ENCODE measurements at places on chromosomes 12 and 14. TPM values are rescaled to one million over a fixed set of nuclear protein-coding genes. Genes with fewer than 3 reads are reported as not detected.

- no peak for DNase-seq
These were observed 11.2 kb downstream of the LGMN start for GRCh38 chr14:92737206-92737605.

GRCh38 chr12:82517808-82518207, 159.5 kb downstream of the METTL25 start:
- DNase-seq, result no peak

Gene CRACR2A
- total RNA-seq, result 12.4 TPM

Gene SYNDIG1L
- total RNA-seq, result not detected

DNA sequence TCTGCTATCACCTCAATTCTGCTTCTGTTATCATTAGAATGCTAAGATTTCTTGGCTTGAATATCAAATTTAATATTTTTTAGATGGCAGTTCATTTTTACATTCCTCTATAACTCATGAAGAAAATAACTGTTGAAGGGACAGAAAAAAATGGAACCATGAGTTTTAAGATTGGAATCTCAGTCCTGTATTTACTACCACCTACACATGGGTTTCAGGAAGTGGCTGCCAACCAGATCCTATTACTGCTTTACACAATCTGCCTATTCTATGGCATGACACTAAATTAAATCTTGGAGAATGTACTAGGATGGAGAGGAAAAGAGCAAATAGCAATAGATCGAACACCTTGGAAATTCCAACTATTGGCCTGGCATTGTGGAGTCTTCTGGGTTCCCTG, 140.8 kb downstream of the DUSP6 start:
- peak; percentile 6 for DNase-seq

DNA sequence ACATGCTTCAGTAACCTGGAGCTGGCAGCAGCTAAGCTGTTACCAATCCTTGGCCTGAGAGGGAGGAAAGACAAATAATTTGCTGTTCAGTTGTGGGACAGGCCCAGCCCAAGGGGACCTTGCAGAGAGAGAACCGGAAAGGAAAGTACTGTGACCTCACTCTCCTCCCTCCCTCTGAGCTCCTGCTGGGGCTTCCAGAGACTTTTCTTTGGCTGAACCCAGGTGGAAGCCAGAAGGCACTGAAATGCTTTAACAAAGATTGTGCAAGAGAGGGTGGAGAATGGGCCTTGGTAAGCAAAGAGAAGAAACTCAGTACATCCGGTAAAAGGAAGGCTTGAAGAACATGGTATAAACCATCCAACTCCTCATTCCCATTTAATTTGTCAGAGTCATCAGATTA, 457.1 kb downstream of the GLT1D1 start:
- no peak for DNase-seq

Gene ANO2
- total RNA-seq, result 2.1 TPM

DNA sequence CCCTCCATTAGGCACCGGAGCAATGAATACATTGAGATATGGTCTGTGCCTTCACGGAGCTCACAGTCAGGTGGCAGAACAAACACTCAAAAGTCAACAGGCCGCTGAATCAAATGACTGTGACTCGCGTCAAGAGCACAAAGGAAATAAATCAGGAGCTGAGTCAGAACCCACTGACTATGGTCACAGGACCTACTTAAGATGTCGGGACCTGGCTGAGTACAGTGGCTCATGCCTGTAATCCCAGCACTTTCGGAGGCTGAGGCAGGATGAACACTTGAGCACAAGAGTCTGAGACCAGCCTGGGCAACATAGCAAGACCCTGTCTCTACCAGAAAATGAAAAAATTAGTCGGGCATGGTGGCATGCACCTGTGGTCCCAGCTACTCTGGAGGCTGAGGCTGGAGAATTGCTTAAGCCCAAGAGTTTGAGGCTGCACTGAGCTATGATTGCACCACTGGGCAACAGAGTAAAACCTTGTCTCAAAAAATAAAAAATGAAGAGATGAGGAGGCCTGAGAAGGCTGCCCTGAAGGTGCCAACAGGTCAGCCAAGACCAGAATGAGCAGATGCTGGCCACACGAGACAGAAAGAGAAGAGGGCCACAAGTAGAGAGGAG, 19.9 kb downstream of the TMEM233 start:
- DNase-seq, result peak; percentile 32

Gene CD69
- total RNA-seq, result not detected

Gene HSPA2
- total RNA-seq, result 11.2 TPM

- DNase-seq, result no peak
These were observed 2.5 kb downstream of the PACS2 start for GRCh38 chr14:105316968-105317510.

DNA sequence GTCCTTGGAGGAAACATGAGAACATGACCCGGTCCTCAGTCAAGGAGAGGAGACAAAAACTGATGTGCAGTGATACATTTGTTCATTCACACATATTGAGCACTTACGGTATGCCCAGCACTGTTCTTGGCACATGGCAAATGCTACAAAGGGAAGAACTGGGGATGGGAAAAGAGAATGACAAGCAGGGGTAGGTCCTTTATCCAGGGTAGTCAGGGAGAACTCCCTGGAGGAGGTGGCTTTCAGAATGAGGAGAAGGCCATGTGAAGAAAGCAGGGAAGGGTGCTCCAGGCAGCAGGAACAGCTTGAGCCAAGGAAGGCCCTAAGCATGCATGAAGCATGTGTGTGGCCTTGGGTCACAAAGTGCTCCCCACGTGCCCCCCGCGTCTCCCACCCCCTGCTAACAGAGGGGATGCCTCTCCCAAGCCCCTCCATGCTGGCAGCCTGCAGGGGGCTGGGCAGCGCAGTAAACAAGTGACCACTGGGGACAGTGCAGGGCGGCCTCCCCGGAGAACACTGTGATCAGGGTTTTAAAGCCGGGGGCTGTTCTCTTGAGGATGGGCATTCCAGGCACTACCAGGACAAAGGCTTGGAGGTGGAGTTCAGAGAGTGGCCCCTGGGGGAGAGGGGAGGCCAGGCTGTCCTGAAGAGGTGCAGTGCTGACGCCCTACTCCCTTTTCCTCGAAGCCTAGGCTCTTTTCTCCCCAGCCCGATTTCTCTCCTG, 71.0 kb downstream of the PHETA1 start:
- no peak for DNase-seq
